Activated naive CD4-positive, alpha-beta T cell treated with anti-CD3 and anti-CD28 coated beads, Interleukin-2, amount 10 ng/mL, durations not matched to agents 7 days and 5 days (primary cell): ENCODE measurements at places on chromosomes 1 and 21.

- no peaks in the 10 kb centered on the region for H3K36me3 ChIP-seq
- DNase-seq: peak; percentile 71
- H3K4me3 ChIP-seq: peak overlapping the region; percentile 5
- peaks cover 38% of the 10 kb centered on the region for H3K4me1 ChIP-seq
- H3K27me3 ChIP-seq: peaks cover 33% of the 10 kb centered on the region
- H3K27ac ChIP-seq: peak overlapping the region; percentile 46
These were observed 10.8 kb upstream of the DUSP12 start for GRCh38 chr1:161738627-161739287.

DNA sequence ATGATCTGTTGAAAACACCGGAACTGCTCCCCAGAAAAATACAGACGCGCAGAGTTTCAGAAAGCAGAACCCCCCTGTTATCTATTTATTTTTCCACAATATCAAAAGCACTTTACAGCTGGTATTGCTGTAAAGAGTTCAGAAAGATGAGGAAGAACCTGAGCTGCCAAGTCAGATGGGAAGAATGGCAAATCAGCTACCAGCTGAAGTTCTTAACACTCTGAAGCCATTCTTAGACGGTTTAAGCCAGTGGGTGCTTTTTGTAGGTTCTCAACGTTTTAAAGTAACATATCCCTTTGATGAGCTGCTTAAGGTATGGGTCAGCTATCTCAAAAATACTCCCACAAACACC lies 714 bp upstream of the AKIRIN1 start:
- H3K4me1 ChIP-seq: peaks cover 44% of the 10 kb centered on the region
- peaks cover 4% of the 10 kb centered on the region for H3K27me3 ChIP-seq
- DNase-seq: no peak
- peaks cover 29% of the 10 kb centered on the region for H3K36me3 ChIP-seq
- H3K27ac ChIP-seq: peak overlapping the region; percentile 82

GRCh38 chr1:244046907-244047611 lies 4.0 kb upstream of the ZBTB18 start:
- peaks cover 13% of the 10 kb centered on the region for H3K27me3 ChIP-seq
- DNase-seq: no peak
- H3K4me1 ChIP-seq: peaks cover 18% of the 10 kb centered on the region
- H3K27ac ChIP-seq: peak overlapping the region; percentile 99
- H3K4me3 ChIP-seq: peak overlapping the region; percentile 93

DNA sequence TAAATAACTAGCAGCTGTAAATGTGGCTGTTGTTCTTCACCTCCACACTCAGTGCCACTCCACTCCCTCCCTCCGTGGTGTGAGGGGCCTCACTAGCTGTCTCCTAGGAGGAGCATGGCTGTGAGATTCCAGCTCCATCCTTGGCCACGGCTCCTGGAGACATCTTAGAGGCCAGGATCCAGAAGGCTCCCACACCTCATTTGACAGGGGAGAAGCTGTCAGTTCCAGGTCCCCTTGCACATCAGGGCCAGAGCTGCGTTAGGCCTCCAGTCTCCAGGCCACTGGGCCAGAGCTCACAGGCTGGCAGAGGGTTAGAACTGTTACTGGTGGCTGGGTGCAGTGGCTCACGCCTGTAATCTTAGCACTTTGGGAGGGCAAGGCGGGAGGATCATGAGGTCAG lies 15.0 kb downstream of the PCSK9 start:
- no peak for DNase-seq
- no peaks in the 10 kb centered on the region for H3K27me3 ChIP-seq
- no peak overlapping the region for H3K27ac ChIP-seq
- no peak overlapping the region for H3K4me3 ChIP-seq

DNA sequence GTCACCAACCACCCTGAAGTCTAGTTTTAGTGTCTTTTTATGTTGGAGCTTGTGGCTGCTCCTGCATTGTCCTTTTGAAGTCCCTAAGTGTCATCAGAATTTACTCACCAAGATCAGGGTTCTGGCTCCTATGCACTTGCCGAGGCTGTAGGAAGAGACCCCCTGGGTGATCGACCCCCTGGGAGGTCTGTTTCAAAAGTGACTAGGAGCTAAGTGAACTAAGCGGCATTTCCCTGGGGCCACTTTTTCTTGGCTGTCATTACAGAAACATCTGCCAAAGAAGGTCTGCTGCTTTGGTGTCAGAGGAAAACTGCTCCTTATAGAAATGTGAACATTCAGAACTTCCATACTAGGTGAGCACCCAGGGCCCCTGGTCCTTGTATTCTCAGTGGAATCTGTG lies 39.4 kb downstream of the ACTN2 start:
- no peak for DNase-seq
- H3K27me3 ChIP-seq: peaks cover 6% of the 10 kb centered on the region
- no peak overlapping the region for H3K4me3 ChIP-seq
- H3K36me3 ChIP-seq: no peaks in the 10 kb centered on the region

GRCh38 chr1:174258148-174258550 lies 98.8 kb downstream of the RABGAP1L start:
- peak; percentile 64 for DNase-seq
- no peaks in the 10 kb centered on the region for H3K27me3 ChIP-seq
- peaks cover 4% of the 10 kb centered on the region for H3K36me3 ChIP-seq
- H3K27ac ChIP-seq: no peak overlapping the region
- no peaks in the 10 kb centered on the region for H3K4me1 ChIP-seq

GRCh38 chr1:231757101-231757404 lies 130.5 kb downstream of the DISC1 start:
- peaks cover 29% of the 10 kb centered on the region for H3K36me3 ChIP-seq
- H3K27me3 ChIP-seq: no peaks in the 10 kb centered on the region
- no peak for DNase-seq
- no peak overlapping the region for H3K27ac ChIP-seq
- H3K4me3 ChIP-seq: no peak overlapping the region

GRCh38 chr1:111448918-111449702 lies at the start of the genes ATP5PB and WDR77:
TSS of gene ATP5PB (plus strand) at chr1:111449464. CDS start at chr1:111449542, 78 bp downstream.
TSS of gene WDR77 (minus strand) at chr1:111449256. CDS start at chr1:111449169, 87 bp downstream.
- H3K27me3 ChIP-seq: no peaks in the 10 kb centered on the region
- peak within 1 kb of the TSS; percentile 95 for H3K27ac ChIP-seq
- DNase-seq: peak; percentile 95
- H3K4me3 ChIP-seq: peak within 1 kb of the TSS; percentile 100

DNA sequence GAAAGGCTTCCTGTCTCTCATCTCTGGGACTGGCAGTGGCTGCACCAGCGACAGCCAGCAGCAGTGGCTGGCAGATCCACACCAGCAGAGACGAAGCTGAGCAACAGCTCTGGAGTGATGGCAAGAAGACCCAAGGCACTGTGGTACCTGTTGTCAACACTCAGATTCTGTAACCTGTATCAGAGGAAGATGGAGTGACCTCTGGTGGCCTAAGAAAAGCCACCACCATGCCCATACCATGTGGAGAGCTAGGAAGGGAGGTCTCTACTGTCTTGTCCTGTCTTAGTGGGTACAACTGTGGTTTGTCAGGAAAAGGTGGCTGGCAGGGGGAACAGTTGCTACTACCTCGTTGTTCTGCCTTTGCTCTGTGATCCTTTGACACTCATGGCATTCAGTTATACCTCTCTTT lies 22.5 kb upstream of the RHBDL2 start:
- peaks cover 12% of the 10 kb centered on the region for H3K4me1 ChIP-seq
- peaks cover 5% of the 10 kb centered on the region for H3K27me3 ChIP-seq
- no peak overlapping the region for H3K27ac ChIP-seq
- no peak overlapping the region for H3K4me3 ChIP-seq

- H3K4me1 ChIP-seq: peaks cover 8% of the 10 kb centered on the region
- no peak overlapping the region for H3K4me3 ChIP-seq
- DNase-seq: no peak
- no peaks in the 10 kb centered on the region for H3K27me3 ChIP-seq
- peaks cover 31% of the 10 kb centered on the region for H3K36me3 ChIP-seq
- no peak overlapping the region for H3K27ac ChIP-seq
These were observed 175.5 kb downstream of the PGBD5 start for GRCh38 chr1:230250666-230251065.

DNA sequence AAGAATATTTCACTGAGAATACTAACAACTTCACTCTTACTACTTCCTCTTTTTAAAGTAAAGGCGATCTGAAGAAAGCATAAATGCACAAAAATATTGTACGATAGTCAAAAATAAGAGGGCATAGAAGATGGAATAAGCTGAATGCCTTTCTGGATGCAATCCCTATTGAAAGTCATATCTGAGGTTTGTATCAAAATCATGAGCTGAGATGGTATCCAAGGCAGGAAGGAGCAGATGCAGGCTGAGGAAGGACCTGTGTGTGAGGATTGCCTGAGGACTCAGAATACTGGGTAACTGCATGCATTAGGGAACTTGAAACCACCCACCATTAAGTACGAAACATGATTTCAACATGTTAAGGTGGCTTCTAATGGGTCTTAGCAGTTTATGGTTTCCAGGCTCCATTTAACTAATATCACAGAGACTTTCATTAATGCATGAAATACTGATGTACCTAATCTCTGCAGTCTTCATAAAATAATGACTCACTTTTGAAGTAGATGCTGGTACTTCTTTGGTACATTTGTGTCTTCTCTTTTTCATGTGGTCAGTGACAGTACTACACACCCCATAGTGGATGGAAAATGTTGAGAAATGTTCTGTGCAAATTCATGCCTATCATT lies 29.6 kb upstream of the RGS1 start:
- H3K36me3 ChIP-seq: no peaks in the 10 kb centered on the region
- no peak overlapping the region for H3K4me3 ChIP-seq
- no peak overlapping the region for H3K27ac ChIP-seq
- DNase-seq: no peak

DNA sequence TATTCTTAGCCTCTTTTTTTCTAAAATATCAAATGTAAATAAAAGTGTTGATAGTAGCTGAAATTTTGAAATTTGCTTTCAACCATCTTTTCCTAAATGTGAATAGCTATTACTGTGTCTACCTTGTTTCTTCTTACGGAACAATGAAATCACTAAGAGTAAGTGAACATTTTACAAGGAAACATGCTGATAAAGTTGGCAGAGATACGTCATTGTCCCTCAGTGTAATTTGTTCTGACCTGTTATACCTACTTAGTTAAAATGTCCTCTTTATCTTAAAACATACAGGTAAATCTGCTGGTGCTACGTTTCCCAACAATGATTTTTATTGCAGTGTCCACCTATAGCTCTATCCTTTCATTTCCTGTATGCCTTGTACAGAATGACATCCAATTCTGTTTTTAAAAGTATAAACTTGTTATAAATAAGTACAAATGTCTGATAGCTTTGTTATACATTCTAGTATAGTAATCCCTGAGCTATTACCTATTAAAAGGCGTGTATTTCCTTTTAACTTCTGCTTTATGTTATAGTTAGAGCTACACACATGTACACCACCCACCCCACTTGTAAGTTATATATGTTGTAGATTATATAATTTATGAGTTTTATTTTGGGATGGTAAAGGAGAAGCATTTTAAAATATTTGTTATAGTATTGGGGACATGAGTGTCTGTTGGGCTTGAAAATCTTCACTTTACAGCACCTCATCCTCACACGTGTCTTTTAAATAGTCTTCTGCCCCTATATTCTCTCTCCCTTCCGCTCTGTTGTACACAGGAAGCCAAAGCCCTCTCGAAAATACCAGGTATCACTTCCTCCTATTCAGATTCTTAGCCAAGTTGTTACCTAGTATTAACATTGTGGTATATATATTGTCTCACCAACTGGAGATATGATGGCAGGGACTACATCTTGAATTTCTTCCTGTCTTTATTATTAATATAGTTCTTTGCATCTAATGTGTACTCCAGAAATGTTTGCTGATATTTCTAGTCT lies 25.2 kb downstream of the LAMC1 start:
- peaks cover 5% of the 10 kb centered on the region for H3K4me1 ChIP-seq
- H3K4me3 ChIP-seq: no peak overlapping the region
- peaks cover 38% of the 10 kb centered on the region for H3K27me3 ChIP-seq
- H3K36me3 ChIP-seq: no peaks in the 10 kb centered on the region
- H3K27ac ChIP-seq: no peak overlapping the region
- no peak for DNase-seq

DNA sequence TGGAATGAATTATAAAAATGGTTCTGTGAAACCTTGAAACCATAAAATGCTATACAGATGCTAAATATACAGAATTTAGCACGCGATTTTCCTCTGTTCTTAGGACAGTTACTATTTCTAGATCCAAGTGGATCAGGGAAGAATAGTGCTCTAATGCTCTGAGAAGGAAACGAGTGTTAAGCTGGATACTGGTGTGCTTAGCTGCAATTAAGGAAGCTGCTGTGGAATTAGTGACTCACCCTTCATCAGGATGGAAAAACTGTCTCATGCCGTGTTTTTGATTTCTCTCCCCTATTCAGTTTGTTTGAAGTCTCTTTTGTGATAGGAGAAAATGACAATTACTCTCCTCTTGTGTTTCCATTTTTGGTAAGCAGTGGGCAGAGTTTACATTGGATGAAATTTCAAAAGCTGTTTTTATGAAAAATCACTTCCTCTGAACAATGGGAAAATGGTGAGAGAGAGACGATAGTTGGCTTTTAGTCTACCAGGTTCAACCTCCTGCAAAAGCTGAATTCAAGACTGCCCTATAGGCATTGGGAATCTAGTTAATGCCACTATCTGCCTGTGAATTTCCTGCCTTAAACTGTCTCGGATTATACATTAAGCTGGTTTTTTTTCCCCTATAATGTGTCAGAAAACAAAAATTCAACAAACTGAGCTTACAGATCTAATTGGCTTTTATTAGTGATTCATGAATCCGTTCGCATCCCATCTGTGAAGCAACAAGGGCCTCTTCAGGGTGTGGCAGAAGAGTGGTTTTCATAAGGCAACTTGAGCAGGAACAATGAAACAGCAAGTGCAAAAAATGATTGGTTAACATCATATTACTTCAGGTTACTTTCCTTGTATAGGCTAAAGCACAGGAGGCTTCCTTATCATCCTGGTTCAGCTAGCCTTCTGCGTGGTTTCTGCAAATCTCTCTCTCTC lies 179.8 kb downstream of the ST6GALNAC3 start:
- peaks cover 5% of the 10 kb centered on the region for H3K36me3 ChIP-seq
- H3K4me1 ChIP-seq: peaks cover 53% of the 10 kb centered on the region
- H3K27me3 ChIP-seq: no peaks in the 10 kb centered on the region
- no peak overlapping the region for H3K4me3 ChIP-seq
- DNase-seq: no peak
- H3K27ac ChIP-seq: no peak overlapping the region

- H3K36me3 ChIP-seq: no peaks in the 10 kb centered on the region
- no peak overlapping the region for H3K4me3 ChIP-seq
- no peaks in the 10 kb centered on the region for H3K4me1 ChIP-seq
- H3K27me3 ChIP-seq: peaks cover 38% of the 10 kb centered on the region
These were observed 6.8 kb upstream of the PLXNA2 start for GRCh38 chr1:208251015-208251414.

- H3K27me3 ChIP-seq: no peaks in the 10 kb centered on the region
- H3K4me3 ChIP-seq: no peak overlapping the region
- DNase-seq: no peak
- H3K27ac ChIP-seq: no peak overlapping the region
These were observed 69.8 kb downstream of the LRIG2 start for GRCh38 chr1:113142791-113143190.

- no peaks in the 10 kb centered on the region for H3K4me1 ChIP-seq
- H3K27ac ChIP-seq: no peak overlapping the region
- no peaks in the 10 kb centered on the region for H3K36me3 ChIP-seq
- H3K4me3 ChIP-seq: no peak overlapping the region
- no peak for DNase-seq
- no peaks in the 10 kb centered on the region for H3K27me3 ChIP-seq
These were observed 181.2 kb upstream of the SNX7 start for GRCh38 chr1:98480271-98480670.

GRCh38 chr1:214116258-214116657 lies 128.5 kb downstream of the PROX1 start:
- H3K27me3 ChIP-seq: no peaks in the 10 kb centered on the region
- no peaks in the 10 kb centered on the region for H3K4me1 ChIP-seq
- H3K4me3 ChIP-seq: no peak overlapping the region
- no peaks in the 10 kb centered on the region for H3K36me3 ChIP-seq
- DNase-seq: no peak

GRCh38 chr1:15454256-15454655 lies 2.3 kb upstream of the CELA2A start:
- no peaks in the 10 kb centered on the region for H3K36me3 ChIP-seq
- H3K4me1 ChIP-seq: no peaks in the 10 kb centered on the region
- H3K27me3 ChIP-seq: peaks cover 14% of the 10 kb centered on the region
- H3K27ac ChIP-seq: no peak overlapping the region
- no peak for DNase-seq
